ENCODE measurements at places on chromosomes 1 and 21. TPM values are rescaled to one million over a fixed set of nuclear protein-coding genes. Genes with fewer than 3 reads are reported as not detected.

DNA sequence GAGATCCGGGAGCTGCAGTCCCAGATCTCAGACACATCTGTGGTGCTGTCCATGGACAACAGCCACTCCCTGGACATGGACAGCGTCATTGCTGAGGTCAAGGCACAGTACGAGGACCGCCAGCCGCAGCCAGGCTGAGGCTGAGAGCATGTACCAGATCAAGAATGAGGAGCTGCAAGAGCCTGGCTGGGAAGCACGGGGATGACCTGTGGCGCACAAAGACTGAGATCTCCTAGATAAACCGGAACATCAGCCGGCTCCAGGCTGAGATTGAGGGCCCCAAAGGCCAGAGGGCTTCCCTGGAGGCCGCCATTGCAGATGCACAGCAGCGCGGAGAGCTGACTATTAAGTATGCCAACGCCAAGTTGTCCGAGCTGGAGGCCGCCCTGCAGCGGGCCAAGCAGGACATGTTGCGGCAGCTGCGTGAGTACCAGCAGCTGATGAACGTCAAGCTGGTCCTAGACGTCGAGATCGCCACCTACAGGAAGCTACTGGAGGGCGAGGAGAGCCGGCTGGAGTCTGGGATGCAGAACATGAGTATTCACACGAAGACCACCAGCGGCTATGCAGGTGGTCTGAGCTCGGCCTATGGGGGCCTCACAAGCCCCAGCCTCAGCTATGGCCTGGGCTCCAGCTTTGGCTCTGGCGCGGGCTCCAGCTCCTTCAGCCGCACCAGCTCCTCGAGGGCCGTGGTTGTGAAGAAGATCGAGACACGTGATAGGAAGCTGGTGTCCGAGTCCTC, 25.5 kb downstream of the ETV3L start:
- H3K4me1 ChIP-seq = no peaks in the 10 kb centered on the region
- H3K27ac ChIP-seq = no peak overlapping the region
- no peaks in the 10 kb centered on the region for H3K36me3 ChIP-seq
- DNase-seq = peak; percentile 19
- H3K27me3 ChIP-seq = no peaks in the 10 kb centered on the region

DNA sequence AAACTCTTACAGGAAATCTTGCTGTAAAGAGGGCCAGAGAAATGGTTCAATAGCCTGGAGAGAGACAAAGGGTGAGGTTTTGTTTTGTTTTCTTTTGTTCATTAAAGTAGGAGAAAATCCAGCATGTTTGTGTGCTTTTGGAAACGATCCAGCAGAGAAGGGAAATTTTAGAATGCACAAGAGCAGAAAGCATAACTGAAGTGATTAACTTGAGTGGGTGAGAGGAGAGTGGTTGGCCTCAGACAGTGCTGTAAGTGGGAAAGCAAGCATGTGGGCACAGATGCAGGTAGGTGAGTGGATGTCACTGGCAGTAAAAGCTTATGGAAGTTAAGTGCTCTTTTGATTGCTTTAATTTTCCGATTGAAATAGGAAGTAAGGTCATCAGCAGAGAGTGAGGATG, 50.2 kb downstream of the EEIG2 start:
- no peaks in the 10 kb centered on the region for H3K4me1 ChIP-seq
- peaks cover 5% of the 10 kb centered on the region for H3K36me3 ChIP-seq
- H3K4me3 ChIP-seq = no peak overlapping the region
- DNase-seq = no peak

GRCh38 chr1:29542548-29542947, 306.2 kb downstream of the PTPRU start:
- no peaks in the 10 kb centered on the region for H3K4me1 ChIP-seq
- H3K36me3 ChIP-seq = no peaks in the 10 kb centered on the region
- H3K27me3 ChIP-seq = no peaks in the 10 kb centered on the region
- no peak overlapping the region for H3K27ac ChIP-seq
- no peak for DNase-seq
- H3K4me3 ChIP-seq = no peak overlapping the region

- no peaks in the 10 kb centered on the region for H3K27me3 ChIP-seq
- H3K27ac ChIP-seq = no peak overlapping the region
- no peak overlapping the region for H3K4me3 ChIP-seq
Measured at GRCh38 chr1:46404482-46405196, 10.5 kb downstream of the FAAH start.

- H3K27ac ChIP-seq = no peak overlapping the region
- no peaks in the 10 kb centered on the region for H3K4me1 ChIP-seq
- H3K4me3 ChIP-seq = no peak overlapping the region
- no peaks in the 10 kb centered on the region for H3K27me3 ChIP-seq
- DNase-seq = no peak
Measured at GRCh38 chr1:105442901-105443300, 1613.6 kb upstream of the PRMT6 start.

Gene LAPTM5
- total RNA-seq = 204 TPM

- no peak for DNase-seq
- H3K4me1 ChIP-seq = peaks cover 10% of the 10 kb centered on the region
- no peak overlapping the region for H3K27ac ChIP-seq
- no peaks in the 10 kb centered on the region for H3K27me3 ChIP-seq
Measured at GRCh38 chr21:26169061-26169610, 1.4 kb downstream of the APP start.

Gene SYCP1
- total RNA-seq = not detected

Gene OR4F16
- total RNA-seq = not detected

- no peaks in the 10 kb centered on the region for H3K36me3 ChIP-seq
- no peak overlapping the region for H3K4me3 ChIP-seq
- H3K27me3 ChIP-seq = no peaks in the 10 kb centered on the region
- no peak overlapping the region for H3K27ac ChIP-seq
Measured at GRCh38 chr21:36097427-36098181, 27.8 kb downstream of the CBR1 start.

DNA sequence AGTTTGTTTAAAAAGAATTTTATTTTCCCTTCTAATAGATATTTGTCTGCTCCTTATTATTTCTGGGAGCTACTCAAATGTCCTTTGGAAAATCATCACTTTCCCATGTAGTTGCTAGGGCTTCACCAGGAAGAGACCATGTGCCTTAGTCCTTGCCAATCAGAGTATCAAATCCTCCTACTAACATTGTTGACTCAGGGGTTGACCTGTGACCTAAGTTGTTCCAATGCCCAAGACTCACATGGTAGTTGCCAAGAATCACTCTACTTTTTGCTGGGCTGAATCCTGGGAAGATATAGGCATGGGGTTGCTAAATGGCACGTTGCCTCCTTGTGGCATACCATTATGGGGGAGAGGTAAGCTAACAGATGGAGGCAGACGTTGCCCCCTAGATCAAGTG, 58.2 kb upstream of the FOXD3 start:
- H3K4me1 ChIP-seq = no peaks in the 10 kb centered on the region
- no peak overlapping the region for H3K27ac ChIP-seq
- DNase-seq = no peak

DNA sequence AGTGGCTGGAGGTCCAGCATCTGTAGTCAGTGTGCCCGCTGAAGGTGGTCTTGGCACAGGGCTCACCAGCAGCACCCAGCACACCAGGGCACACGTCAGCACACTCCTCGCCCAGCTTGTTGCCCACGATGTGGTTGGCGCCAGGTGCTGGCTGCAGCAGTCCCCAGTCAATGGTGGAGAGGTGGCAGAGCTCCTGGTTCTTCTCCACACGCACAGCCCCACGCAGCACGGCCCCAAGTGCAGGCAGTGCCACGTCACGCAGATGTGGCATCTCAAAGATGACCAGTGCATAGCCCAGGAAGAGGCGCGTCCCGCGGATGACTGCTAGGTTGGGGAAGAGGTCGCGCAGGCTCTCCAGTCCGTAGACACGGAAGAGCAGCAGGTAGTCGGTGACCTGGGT, 5.2 kb downstream of the INSRR start:
- peaks cover 4% of the 10 kb centered on the region for H3K4me1 ChIP-seq
- H3K27ac ChIP-seq = no peak overlapping the region
- H3K36me3 ChIP-seq = no peaks in the 10 kb centered on the region
- H3K4me3 ChIP-seq = no peak overlapping the region

Gene SLC25A33
- total RNA-seq = 12.8 TPM

GRCh38 chr1:37845049-37845646, 14.2 kb downstream of the MTF1 start:
- no peaks in the 10 kb centered on the region for H3K27me3 ChIP-seq
- no peak overlapping the region for H3K4me3 ChIP-seq
- H3K36me3 ChIP-seq = peaks cover 10% of the 10 kb centered on the region
- DNase-seq = no peak

Gene ZNF648
- total RNA-seq = not detected

Gene SH2D1B
- total RNA-seq = not detected

Gene KIAA1614
- total RNA-seq = 0.49 TPM

Gene NBPF6
- total RNA-seq = not detected

DNA sequence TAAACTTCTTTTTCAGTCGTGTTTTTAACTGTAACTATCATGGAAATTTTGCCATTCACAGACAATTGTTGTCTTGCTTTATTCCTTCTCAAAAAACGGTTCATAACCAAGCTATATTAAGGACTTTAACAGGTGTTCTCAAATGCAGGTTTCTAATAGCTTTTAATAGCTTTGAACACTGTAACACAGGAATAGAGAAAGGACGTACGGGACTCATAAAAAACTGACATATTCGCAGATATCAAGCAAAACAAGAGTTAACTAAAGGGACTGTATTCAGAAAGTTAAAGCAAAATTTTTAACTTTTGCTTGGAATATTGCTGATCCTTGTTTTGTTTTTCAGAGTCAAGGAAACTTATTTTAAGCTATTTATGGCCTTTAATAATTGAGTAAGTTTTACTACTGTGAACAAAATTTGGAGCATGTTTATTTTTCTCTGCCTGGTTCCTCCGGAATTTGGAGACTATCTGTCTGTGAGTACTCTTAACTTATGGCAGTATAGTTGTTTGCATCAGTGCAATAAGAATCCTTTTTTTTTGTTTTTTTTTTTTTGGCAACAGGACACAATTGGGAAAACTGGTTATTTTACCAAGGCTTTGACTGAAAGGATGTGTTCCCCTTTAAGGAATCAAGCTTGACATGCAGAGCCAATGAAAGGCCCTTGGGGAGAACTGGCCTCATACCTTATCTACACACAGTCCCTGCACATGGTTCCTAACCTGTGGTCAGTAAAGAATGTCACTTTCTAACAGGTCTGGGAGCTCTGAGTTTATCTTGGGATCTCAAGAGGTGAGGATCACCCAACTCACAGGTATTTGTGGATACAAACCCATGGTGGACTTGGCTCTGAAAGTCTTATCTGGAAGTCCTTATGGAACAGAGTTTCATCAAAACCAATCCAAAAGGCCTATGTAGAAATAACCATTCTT, 5.8 kb upstream of the CD46 start:
- no peaks in the 10 kb centered on the region for H3K27me3 ChIP-seq
- no peak for DNase-seq

- H3K4me3 ChIP-seq = no peak overlapping the region
- H3K27me3 ChIP-seq = no peaks in the 10 kb centered on the region
- no peak overlapping the region for H3K27ac ChIP-seq
- no peaks in the 10 kb centered on the region for H3K4me1 ChIP-seq
- H3K36me3 ChIP-seq = no peaks in the 10 kb centered on the region
- DNase-seq = no peak
Measured at GRCh38 chr1:29651246-29651645, 414.9 kb downstream of the PTPRU start.

Gene PLA2G2D
- total RNA-seq = not detected

- H3K4me1 ChIP-seq = no peaks in the 10 kb centered on the region
- H3K4me3 ChIP-seq = no peak overlapping the region
- H3K27me3 ChIP-seq = no peaks in the 10 kb centered on the region
- H3K36me3 ChIP-seq = peaks cover 50% of the 10 kb centered on the region
- H3K27ac ChIP-seq = no peak overlapping the region
Measured at GRCh38 chr1:30952098-30952497, 43.5 kb upstream of the SDC3 start.

GRCh38 chr1:157868654-157869053, 27.0 kb upstream of the CD5L start:
- H3K36me3 ChIP-seq = no peaks in the 10 kb centered on the region
- no peak overlapping the region for H3K27ac ChIP-seq
- DNase-seq = no peak
- no peaks in the 10 kb centered on the region for H3K27me3 ChIP-seq
- H3K4me1 ChIP-seq = no peaks in the 10 kb centered on the region

Gene STIL
- 19.1 TPM for total RNA-seq
